ENCODE measurements at places on chromosomes 3 and 15. TPM values are rescaled to one million over a fixed set of nuclear protein-coding genes. Genes with fewer than 3 reads are reported as not detected.

DNA sequence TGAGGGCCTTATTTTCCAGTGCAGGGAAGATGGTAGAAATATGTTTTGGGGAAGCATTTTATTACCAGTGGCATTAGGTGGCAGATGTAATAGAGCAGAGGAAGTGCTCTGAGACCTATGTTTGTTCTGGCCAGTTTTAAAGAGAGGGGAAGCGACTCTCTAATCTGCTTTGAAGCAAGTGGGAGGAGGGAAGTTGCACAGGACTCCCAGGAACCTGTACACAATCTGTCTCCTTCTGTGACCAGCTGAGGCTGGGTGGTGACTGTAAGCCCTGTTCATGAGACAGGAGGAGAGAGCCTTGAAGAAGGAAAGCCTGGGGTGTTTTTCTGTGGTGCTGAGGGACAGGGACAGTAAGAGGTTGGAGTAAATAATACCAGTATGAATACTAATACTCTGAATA is 60.5 kb downstream of the LPP start:
- no peak for DNase-seq

GRCh38 chr3:181887685-181888084 is 176.0 kb downstream of the SOX2 start:
- no peak for DNase-seq

DNA sequence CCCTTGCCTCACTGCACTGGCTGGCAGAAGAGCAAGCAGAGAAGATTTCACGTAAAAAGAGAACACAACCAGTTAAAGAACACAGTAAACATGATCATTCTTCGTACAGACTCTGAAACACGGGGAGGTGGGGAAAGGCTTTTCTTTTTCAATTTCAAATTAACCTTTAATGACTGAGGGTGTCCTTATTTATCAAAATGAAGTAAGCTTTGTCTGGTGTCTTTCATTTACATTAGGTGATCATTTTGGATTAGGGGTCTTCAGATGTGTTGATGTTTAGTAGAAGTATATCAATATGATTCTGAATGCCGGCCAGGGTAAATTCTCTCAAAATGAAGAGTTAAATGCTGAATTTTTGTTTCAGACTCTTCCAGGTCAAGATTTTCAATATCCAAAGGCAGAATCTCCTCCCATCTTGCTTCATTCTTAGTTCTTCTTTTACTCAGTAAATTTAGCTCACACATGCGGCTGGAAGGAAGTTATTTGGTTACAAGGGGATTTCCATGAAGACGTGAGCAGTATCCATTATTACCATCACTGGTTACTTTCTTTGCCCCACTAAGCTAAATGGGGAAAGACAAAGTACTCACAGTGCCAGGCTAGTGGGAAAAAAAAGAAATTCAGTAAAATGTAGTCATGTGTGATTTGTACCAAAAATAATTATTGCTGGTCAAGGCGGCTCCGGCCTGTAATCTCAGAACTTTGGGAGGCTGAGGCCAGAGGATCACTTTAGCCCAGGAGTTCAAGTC is 272.2 kb upstream of the NR2F2 start:
- DNase-seq, result no peak

CADPS gene
- total RNA-seq, result 0.08 TPM

DNA sequence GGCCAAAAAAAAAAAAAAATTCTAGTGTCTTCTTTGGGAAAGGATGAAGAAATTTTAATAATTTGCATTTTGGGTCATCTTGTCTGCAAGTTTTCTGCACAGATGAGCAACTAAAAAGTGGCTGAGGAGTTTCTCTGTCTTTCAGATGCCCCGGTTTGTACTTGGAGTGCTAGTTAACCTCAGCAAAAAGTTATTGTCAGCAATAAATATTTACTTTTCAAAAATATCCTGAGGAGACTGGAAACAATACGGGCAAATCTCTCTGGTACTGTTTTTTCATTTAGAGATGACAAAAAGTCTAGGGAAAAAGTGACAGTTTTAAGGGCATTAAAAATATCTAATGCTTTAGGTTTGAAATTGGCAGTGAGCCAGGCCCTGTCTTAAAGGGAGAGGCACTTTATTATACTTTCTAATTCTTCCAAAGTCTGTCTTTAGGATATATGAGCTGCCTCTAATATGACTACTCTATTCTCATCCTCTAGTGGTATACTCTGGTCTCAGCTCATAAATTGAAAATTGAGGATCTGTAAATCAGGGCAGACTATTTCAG is 436.0 kb upstream of the NR2F2 start:
- DNase-seq, result no peak

PIERCE2 gene
- total RNA-seq, result 5.2 TPM

PIK3R4 gene
- total RNA-seq, result 32.9 TPM

Measured in kidney epithelial cell (primary cell).